ENCODE measurements at places on chromosomes 2 and 18. TPM values are rescaled to one million over a fixed set of nuclear protein-coding genes. Genes with fewer than 3 reads are reported as not detected.

DNA sequence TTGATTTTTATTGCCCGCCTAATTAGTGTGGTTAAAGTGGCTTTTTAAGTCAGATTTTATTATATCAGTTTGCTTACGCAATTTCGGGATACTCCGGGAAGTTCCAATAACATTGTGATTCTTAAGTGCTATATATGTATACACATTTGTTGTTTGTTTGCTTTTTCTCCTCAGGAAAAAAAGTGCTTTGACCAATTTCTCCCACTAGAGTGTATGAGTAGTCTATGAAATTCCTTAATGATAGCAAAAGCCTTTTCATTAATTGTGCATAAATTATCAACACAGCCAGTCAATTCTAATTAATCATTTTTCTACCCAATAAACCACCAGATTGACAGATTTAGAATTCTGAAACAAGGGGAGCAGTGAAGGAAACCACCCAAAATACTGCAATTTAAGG lies 172.2 kb downstream of the DPP10 start:
- no peak overlapping the region for H3K27ac ChIP-seq
- no peak for DNase-seq
- no peaks in the 10 kb centered on the region for H3K4me1 ChIP-seq
- H3K4me3 ChIP-seq = no peak overlapping the region

DNA sequence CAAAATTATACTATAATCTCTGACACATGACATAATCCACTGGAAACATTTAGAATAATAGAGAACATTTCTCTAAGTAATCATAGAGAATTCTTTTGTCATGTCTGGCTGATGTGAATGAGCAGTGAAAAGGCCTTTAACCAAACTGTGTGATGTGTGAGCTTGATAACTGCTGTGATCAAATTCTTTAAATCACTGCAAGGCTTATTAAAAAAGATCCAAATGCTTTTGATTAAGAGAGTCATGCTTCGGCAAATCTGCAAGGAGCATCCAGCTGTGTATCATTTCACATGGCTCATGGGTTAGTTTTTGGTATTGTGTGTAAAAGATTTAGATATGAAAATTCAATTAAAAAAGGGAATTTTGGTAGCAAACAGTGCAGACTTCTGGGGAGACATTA lies 58.6 kb upstream of the TFPI start:
- no peak for DNase-seq
- H3K36me3 ChIP-seq = no peaks in the 10 kb centered on the region
- peaks cover 20% of the 10 kb centered on the region for H3K4me1 ChIP-seq
- no peak overlapping the region for H3K4me3 ChIP-seq
- H3K27me3 ChIP-seq = no peaks in the 10 kb centered on the region
- no peak overlapping the region for H3K27ac ChIP-seq

The EFHD1 gene
- 2.2 TPM for total RNA-seq

DNA sequence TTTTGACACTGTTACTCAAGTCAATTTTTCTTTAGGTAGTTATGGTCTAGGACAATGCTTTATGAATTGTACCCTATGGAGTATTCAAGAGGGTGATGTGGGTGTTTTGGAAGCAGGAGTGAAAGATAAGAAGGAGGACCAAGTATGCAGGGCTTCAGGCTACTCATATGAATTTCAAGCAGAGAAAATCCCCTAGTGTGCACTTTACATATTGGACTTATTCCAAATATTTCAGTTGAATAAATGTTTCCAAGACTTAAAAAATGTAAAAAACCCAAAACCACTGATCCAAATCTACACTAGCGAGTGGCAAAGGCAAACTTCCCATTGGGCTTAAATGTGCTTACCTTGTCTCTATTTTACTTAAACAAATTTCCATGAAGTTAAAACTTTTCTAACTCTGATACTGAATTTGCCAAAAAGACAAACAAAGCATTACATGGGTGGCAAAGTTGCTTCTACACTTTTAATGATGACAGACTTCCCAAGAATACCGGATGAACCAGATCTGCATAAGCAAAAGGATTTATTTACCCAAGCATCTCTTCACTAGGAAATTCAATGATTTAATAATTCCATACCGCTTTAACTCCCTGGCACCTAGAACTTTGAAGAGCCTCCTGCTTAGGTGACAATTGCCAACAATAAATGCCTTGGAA lies 1233.5 kb upstream of the NXPH2 start:
- H3K27me3 ChIP-seq = no peaks in the 10 kb centered on the region
- H3K27ac ChIP-seq = no peak overlapping the region
- DNase-seq = no peak
- H3K4me3 ChIP-seq = no peak overlapping the region
- H3K36me3 ChIP-seq = no peaks in the 10 kb centered on the region
